Stromal cell of bone marrow (primary cell): ENCODE measurements at places on chromosomes 12 and 14.

DNA sequence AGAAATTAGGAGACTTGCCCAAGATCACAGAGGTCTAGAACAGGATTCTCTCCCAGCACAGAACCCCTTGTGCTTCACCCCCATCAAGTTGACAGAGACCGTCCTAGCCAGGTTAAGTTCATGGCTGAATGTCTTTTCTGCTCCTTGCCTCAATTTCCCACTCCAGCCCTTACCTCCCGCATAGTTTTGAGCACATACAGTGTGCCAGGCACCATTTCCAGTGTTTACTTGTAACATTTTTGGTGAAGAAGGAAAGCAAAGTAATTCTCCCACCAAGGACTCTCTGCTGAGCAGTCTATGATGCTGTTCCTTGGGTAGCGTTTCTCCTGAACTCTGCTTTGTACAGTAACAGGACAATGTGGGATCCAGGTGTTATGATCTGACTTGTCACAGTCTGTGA lies 1.2 kb downstream of the ABHD4 start:
- no peak for DNase-seq

DNA sequence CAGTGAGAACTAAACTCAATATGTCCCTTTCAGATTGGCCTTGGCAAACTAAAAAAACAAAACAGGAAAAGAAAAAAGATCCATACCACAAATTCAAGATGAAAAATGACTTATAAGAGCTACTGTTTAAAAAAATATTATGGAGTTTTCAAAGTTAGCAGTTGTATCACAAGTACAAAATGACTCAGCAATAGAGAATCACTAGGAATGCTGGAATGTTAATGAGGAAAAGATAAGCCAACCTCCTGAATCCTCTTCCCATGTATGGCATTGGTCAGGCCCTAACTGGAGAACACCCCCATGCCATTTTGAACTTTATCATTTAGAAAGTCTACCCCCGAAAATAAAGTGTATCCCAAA lies 62.2 kb downstream of the PPP1R36 start:
- DNase-seq = no peak

- no peak for DNase-seq
Measured at GRCh38 chr14:36944307-36945010, 227.9 kb downstream of the SLC25A21 start.

GRCh38 chr14:100552524-100553125 lies 34.6 kb downstream of the BEGAIN start:
- no peak for DNase-seq

- DNase-seq = no peak
Measured at GRCh38 chr14:24422261-24422660, 7.2 kb downstream of the CBLN3 start.
